ENCODE measurements at places on chromosomes 12 and 14.

- DNase-seq = no peak
These were observed 101.9 kb downstream of the TMTC3 start for GRCh38 chr12:88243982-88244381.

DNA sequence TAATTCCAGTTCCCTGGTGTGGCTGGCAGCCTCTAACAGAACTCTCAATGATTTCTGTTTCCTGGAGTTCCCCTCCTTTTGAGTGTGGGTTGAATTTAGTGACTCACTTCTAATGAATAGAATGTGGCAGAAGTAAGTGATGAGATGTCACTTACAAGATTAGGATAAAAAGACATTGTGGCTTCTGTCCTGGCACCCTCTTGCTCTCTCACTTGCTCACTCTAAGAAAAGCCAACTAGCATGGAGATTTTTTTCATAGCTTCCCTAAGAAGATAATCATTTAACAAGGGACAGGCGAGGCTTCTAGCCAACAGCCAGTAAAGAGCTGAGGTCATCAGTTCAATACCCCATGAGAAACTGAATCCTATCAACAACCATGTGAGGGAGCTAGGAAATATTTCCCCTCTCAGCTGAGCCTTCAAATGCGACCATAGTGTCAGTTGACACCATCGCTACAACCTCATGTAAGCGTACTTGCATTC is 156.7 kb downstream of the TMTC3 start:
- no peak for DNase-seq

DNA sequence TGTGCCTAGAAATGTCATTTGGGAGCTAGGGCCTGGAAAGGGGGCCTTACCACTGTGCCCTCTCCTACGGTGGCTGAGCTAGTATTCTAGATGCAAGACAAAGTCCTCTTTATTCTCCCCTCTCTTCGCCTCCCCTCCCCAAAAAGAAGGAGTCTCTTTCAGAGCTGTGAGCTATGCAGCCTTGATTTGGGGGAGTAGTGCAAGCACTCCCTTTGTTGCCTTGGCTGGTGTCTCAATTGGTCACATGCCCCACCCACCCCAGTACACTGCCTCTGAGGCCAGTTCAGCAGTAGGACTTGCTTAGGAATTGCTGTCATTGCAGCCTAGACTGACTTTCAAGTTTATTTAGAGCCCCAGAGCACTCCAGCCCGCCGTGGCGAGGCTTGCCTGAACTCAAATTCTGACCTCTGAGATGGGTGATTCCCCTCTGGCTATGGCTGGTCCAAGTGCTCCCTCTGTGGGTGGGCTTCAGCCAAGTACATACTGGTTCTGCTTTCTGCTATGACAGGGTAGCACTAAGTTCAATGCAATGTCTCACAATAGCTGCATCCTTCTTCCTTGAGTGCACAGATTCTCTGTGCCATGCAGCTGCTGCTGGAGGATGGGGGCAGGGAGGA is 37.0 kb upstream of the FBXO33 start:
- DNase-seq = no peak

DNA sequence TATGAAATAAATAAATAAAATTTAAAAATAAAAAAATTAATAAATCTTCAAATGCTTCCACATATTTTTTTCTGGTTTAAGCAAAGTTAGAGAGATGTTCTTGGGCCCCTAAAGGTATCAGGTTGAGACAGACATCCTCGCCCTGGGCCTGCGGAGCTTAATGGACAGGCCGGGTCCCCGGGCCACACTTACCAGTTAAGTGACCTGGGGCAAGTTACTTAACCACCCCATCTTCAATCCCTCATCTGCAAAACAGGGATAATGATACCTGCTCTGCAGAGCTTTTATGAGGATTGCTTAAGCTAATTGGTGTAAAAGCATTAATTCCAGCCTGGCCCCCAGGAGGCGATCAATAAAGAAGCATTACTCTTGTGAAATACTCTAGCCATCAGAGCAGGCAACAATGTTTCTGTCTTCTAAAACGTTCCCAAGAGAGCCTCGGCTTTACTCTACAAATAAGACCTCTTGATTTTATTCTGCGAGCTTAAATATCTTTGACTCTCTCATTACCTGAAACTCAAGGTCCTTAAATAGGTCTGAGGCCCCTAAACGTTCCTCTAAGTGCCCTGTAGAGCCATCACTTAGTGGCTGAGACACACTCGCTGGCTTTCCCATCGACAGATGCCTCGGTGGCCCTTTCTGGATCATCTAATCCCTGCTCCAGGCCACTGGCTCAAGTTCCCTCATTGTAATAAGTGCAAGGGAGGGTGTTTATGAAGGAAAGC is 81.1 kb upstream of the DIO3 start:
- no peak for DNase-seq

- DNase-seq = no peak
These were observed 104.1 kb downstream of the CHST11 start for GRCh38 chr12:104560881-104561280.

- no peak for DNase-seq
These were observed 475.1 kb downstream of the TRHDE start for GRCh38 chr12:72747111-72747849.

DNA sequence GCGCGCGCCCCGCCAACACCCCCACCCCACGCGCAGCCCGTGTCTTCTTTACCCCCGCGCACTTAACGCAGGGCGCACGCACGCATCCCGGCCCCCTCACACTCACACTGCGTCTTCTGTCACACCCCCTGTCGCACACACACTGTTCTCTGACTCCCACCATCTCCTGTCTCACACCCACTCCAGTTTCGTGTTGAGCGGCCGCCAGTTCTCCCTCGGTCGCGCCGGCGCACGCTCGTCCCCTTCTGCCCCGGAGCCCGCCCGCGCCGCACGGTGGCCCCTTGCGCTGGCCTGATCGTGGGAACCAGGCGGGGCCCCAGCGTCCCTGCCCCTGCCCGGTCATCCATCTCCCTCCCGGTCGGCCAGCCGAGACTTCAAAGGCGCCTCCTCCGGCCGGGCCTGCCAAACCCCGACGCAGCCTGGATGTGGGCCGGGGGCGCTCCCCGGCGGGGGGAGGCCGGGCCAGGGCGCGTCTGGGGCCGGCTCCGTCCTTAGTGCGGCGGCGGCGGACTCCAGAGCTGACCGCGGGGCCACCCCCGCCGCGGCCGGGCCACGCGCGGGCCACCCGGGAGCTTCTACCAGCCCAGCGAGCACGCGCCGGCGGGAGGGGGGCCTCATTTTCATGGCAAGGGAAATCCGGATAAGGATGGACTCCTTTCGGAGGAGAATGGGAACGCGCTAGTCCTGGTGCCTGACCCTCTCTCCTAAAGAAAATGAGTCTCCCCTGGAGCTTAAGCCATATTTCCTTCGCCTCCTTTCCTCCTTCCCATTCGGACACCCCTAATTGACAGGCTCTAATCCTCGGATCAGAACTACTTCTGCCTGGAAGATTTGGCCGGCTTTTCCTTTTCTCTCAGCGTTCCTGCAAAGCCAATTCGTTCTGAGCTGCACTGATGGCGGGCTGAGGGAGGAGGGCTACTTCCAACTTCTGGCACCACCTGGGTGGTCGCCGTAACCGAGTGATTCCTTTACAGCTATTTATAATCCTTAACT is 82.0 kb upstream of the HMGA2 start:
- DNase-seq = peak; percentile 5

GRCh38 chr12:65822732-65823512 is 1.4 kb upstream of the HMGA2 start:
- DNase-seq = no peak

DNA sequence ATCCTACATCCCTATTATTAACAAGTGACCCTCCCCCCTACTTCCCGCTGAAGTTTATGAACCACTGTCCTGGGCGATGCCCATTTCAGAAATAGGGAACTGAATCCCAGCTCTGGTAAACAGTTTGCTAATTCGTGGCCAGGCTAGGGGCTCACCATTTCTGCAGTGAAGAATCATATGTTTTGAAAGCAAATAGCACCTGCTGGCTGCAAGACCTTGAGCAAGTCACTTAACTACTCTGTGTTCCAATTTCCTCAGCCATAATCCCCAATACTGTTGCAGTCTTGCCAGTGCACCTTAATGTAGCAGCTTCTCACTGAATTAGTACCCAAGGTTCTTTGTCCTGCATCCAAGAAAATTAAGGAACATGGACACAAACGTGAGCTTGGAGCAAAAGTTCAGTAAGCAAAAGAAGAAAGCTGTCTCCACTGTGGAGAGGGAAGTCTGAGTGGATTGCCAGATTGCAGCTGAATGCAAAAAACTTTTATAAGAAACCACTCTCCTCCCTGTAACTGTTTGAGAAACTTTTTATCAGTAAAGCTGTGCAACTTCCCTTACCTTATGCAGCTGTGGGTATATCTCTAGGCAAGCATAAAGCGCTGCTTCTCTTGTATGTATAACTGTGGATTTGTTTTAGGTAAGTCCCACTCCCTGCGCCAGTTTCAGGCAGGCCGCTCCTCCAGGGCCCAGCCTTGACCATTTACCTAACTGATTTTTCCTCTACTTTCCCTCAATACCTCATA is 824 bp downstream of the OAS1 start:
- DNase-seq = no peak

DNA sequence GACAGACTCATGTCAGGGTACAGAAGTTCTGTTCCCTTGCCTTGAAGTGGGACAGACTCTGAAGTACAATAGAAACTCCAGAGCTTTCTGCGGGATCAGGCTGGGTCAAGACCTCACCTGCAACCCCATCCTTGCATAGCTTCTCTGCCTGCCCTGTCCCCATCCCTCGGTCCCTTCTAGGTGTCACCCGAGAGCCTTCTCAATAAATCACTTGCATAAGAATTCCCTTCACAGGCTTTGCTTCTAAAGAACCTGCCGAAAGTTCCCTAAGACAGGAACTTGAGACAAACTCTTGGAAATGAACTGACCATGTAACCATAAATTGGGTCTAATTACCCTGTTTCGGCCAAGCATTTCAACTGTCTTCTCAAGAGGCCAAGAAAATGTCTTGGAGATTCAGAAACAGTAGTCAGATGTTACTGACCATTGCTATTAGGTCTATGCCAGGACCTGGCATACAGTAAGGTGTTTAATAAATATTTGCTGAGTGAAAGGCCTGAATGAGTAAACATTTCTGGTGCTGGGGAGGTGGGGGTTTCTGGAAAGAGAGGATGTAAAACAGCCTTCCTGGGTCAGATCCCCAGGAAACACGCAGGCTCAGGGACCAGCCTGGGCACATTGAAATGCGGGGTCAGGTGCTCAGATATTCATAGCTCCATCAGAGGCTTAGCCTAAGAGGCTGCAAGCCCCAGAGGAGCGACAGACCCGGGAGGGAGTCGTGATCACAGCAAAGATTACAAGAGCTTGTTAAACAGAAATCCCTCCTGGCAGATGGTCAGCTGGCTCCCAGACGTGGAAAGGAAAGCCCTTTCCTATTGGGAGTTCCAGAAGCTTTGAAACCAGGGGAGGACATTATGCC is 226.2 kb upstream of the LHX5 start:
- DNase-seq = no peak

GRCh38 chr14:27391331-27391730 is 793.5 kb upstream of the NOVA1 start:
- no peak for DNase-seq

DNA sequence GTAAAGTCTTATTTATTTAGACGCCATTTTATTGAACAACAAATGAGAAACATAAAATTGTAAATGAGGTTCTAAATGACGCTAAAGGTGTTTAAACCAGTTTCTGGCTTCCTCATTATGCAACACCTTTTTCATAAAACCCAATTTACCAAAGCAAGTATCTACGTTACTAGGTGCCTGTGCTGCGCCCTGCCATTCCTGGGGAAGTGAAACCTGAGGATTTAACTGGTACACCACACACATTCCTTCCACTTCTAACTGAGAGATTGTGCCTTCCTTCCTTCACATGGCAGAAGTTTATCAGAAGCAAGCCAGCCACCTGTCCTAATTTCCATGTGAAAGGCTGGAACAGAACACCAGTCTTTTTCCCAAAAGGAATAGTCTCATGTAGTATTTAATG is 40.3 kb upstream of the GCH1 start:
- no peak for DNase-seq

DNA sequence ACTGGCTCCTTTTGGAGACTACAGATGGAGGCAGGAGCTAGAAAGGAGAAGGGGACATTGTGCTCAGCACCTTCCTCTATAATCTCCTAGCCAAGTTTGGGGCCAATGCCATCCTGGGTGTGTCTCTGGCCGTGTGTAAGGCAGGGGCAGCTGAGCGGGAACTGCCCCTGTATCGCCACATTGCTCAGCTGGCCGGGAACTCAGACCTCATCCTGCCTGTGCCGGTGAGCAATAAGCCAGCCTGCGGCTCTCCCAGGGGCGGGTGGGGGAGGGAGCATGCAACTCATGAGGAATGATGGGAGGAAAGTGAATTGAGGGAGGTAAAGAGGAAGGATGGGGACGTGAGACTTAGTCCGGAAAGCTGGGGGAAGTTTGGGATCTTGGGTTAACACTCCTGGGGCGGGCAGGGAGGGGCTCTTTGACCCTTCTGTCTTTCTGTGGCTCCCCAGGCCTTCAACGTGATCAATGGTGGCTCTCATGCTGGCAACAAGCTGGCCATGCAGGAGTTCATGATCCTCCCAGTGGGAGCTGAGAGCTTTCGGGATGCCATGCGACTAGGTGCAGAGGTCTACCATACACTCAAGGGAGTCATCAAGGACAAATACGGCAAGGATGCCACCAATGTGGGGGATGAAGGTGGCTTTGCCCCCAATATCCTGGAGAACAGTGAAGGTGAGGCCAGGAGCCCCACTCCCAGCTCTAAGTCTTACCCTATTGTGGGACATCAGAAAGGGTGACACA is 3.3 kb downstream of the ENO2 start:
- DNase-seq = no peak

GRCh38 chr14:34496679-34497513 is 34.9 kb upstream of the SPTSSA start:
- no peak for DNase-seq

DNA sequence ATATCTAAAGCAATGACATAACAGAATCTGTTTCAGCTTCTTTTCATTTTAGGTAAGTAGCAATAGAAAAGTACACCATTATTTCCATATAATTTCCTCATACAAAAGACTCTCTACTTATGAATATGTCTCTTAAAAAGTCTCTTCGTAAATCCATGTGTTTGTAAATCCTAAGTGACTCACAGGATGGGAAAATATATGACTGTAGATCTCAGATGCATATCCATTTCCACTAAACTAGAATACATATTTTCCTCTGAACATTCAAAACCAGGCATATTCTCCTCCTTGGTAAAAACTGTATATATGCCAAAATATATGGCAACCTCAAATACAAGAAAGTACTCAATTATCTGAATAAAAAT is 93.6 kb downstream of the TXNDC16 start:
- DNase-seq = no peak

- no peak for DNase-seq
These were observed 4.9 kb downstream of the DDX51 start for GRCh38 chr12:132138941-132139871.
